B cell (primary cell): ENCODE measurements at places on chromosomes 6 and 20. TPM values are rescaled to one million over a fixed set of nuclear protein-coding genes. Genes with fewer than 3 reads are reported as not detected.

Gene PNPLA1
- total RNA-seq = 0.12 and 0.32 TPM in 2 replicates

Gene OPRM1
- total RNA-seq = not detected in 2 replicates

Gene ZNF334
- 0.07 and 0.22 TPM in 2 replicates for total RNA-seq

Gene EYS
- not detected in 2 replicates for total RNA-seq

Gene PTK6
- 0.75 and 0.86 TPM in 2 replicates for total RNA-seq

Gene FOXQ1
- not detected in 2 replicates for total RNA-seq

Gene HSPA12B
- not detected in 2 replicates for total RNA-seq

- no peaks in the 10 kb centered on the region for H3K36me3 ChIP-seq
- H3K4me1 ChIP-seq = no peaks in the 10 kb centered on the region
- no peaks in the 10 kb centered on the region for H3K27me3 ChIP-seq
- no peak overlapping the region for H3K4me3 ChIP-seq
Measured at GRCh38 chr6:49906526-49906925, 40.2 kb upstream of the CRISP1 start.

- peak overlapping the region; percentile 94 for H3K27ac ChIP-seq
- H3K27me3 ChIP-seq = no peaks in the 10 kb centered on the region
Measured at GRCh38 chr6:25961619-25962148, 918 bp upstream of the TRIM38 start.

GRCh38 chr6:34288581-34288980 lies 39.8 kb upstream of the SMIM29 start:
- no peak overlapping the region for H3K4me3 ChIP-seq
- DNase-seq = no peak
- H3K27ac ChIP-seq = no peak overlapping the region
- peaks cover 21% of the 10 kb centered on the region for H3K36me3 ChIP-seq
- no peaks in the 10 kb centered on the region for H3K27me3 ChIP-seq
- peaks cover 37% of the 10 kb centered on the region for H3K4me1 ChIP-seq

- no peak overlapping the region for H3K27ac ChIP-seq
- no peak for DNase-seq
- H3K36me3 ChIP-seq = no peaks in the 10 kb centered on the region
- H3K4me3 ChIP-seq = no peak overlapping the region
Measured at GRCh38 chr6:166192136-166192535, 24.5 kb upstream of the TBXT start.

GRCh38 chr6:144153260-144153659 lies 2.9 kb downstream of the STX11 start:
- H3K27ac ChIP-seq = no peak overlapping the region
- no peak for DNase-seq
- peaks cover 11% of the 10 kb centered on the region for H3K4me1 ChIP-seq

DNA sequence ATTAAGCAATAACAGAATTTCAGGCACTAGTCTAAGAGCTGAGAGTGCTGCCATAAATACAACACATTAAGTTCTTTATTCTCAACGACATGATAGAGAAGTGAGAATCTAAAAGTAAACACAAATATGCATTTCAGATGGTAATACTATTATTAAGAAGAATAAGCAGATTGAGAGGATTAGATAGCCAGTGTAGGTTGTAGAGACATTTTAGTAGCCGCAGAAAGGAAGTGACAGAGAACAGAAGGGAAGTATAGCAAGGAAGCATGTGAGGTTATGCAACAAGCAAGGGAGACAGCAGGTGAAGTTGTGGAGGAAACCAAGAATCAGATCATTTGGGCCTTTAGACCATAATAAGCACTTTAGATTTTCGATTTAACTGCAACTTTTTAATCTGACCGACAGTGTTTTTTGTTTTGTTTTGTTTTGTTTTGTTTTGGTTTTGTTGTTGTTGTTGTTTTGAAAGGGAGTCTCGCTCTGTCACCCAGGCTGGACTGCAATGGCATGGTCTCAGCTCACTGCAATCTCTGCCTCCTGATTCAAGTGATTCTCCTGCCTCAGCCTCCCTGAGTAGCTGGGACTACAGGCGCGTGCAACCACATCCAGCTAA lies 737.0 kb upstream of the ADGRB3 start:
- H3K4me3 ChIP-seq = no peak overlapping the region
- no peak for DNase-seq
- no peak overlapping the region for H3K27ac ChIP-seq

GRCh38 chr6:25175196-25175595 lies 104.0 kb upstream of the CARMIL1 start:
- H3K27ac ChIP-seq = no peak overlapping the region
- H3K27me3 ChIP-seq = no peaks in the 10 kb centered on the region
- DNase-seq = no peak

GRCh38 chr6:38572186-38572813 lies 67.4 kb downstream of the BTBD9 start:
- peaks cover 21% of the 10 kb centered on the region for H3K4me1 ChIP-seq
- peak; percentile 82 for DNase-seq
- H3K36me3 ChIP-seq = peaks cover 3% of the 10 kb centered on the region
- H3K27ac ChIP-seq = peak overlapping the region; percentile 93
- H3K4me3 ChIP-seq = no peak overlapping the region
- H3K27me3 ChIP-seq = no peaks in the 10 kb centered on the region

DNA sequence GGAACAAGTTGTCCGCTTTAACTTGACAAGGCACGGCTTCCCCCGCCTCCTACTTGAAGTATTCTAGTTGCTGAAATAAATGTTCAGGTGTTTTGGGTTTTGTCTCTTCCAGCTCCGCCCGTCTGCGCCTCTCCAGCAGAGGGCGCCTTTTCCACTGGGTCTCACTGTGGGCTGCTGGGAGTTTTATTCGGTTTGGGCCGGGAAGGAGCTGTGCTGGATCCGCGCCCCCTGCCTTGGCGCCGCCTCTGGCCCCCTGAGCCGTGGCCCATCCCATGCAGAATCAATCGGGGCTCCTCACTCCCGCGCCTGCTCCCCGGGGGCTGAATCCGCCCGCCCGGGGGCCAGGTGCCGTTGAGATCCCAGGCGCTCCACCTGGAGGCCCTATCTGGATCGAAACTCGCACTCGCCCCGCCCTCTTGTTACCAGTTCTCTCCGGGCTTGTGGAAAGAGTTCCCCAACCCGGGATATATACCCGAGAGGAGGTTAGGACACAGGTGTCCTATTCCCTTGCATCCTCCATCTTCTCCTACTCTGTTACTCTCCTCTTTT lies 51.0 kb upstream of the TCF21 start:
- no peak overlapping the region for H3K27ac ChIP-seq
- peak overlapping the region; percentile 23 for H3K4me3 ChIP-seq
- DNase-seq = peak; percentile 59
- H3K27me3 ChIP-seq = no peaks in the 10 kb centered on the region

GRCh38 chr20:25376236-25376635 lies 14.4 kb downstream of the ABHD12 start:
- no peak overlapping the region for H3K27ac ChIP-seq
- no peaks in the 10 kb centered on the region for H3K36me3 ChIP-seq
- no peaks in the 10 kb centered on the region for H3K27me3 ChIP-seq
- no peaks in the 10 kb centered on the region for H3K4me1 ChIP-seq
- no peak overlapping the region for H3K4me3 ChIP-seq
- no peak for DNase-seq

- H3K27ac ChIP-seq = no peak overlapping the region
- no peaks in the 10 kb centered on the region for H3K27me3 ChIP-seq
- DNase-seq = no peak
- H3K4me1 ChIP-seq = peaks cover 30% of the 10 kb centered on the region
- H3K4me3 ChIP-seq = no peak overlapping the region
- H3K36me3 ChIP-seq = no peaks in the 10 kb centered on the region
Measured at GRCh38 chr20:50043573-50044352, 61.0 kb downstream of the SNAI1 start.

DNA sequence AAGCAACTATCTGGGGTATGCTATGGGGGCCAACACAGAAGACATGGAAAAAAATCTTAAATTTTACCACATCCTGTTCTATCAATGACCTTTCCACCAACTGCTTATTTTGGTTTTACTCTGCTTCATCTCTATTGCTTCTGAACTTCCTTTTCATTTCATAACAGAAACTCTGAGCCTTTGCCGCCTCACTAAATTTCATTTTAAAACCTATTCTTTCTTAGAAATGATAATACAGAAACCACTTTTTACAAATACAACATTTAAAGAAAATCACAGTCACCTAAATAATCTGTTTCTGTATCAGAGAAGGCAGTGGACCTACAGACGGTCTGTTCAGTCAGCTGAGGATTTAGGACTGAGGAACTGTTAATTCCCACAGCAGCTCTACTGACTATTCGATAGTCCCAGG lies 117.5 kb downstream of the KCNQ5 start:
- H3K4me3 ChIP-seq = no peak overlapping the region
- no peaks in the 10 kb centered on the region for H3K27me3 ChIP-seq
- no peaks in the 10 kb centered on the region for H3K36me3 ChIP-seq
- DNase-seq = no peak

DNA sequence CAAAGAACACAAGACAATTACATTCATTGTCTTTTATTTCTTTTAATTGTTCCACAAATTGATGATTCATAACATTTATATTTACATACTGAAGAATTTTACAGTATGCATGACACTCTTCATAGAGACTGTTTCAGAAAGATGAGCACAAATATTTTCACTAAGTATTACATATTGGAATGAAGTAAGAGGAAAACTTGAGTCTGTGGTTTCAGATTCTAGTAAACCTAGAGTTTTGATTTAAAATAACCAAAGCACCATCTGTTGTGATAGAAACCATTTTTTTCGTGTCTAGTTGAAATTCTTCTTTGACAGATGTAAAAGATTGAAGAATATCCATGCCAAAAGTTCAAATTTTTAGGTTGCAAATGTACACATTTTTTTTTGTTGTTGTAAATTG lies 32.1 kb upstream of the OPN5 start:
- DNase-seq = no peak
- H3K4me1 ChIP-seq = no peaks in the 10 kb centered on the region
- H3K27ac ChIP-seq = no peak overlapping the region
- H3K4me3 ChIP-seq = no peak overlapping the region

GRCh38 chr20:53445321-53445731 lies 148.3 kb downstream of the ZNF217 start:
- H3K27ac ChIP-seq = no peak overlapping the region
- H3K4me3 ChIP-seq = no peak overlapping the region
- no peaks in the 10 kb centered on the region for H3K4me1 ChIP-seq
- DNase-seq = no peak

DNA sequence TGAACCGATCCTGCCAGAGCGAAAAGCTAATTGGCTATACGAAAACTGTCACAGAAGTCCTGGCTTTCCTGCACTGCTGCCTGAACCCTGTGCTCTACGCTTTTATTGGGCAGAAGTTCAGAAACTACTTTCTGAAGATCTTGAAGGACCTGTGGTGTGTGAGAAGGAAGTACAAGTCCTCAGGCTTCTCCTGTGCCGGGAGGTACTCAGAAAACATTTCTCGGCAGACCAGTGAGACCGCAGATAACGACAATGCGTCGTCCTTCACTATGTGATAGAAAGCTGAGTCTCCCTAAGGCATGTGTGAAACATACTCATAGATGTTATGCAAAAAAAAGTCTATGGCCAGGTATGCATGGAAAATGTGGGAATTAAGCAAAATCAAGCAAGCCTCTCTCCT lies 14.2 kb downstream of the CCR6 start:
- peak overlapping the region; percentile 68 for H3K27ac ChIP-seq
- no peak for DNase-seq
- peaks cover 64% of the 10 kb centered on the region for H3K36me3 ChIP-seq
- no peaks in the 10 kb centered on the region for H3K27me3 ChIP-seq
- H3K4me1 ChIP-seq = peaks cover 36% of the 10 kb centered on the region

- H3K27me3 ChIP-seq = no peaks in the 10 kb centered on the region
- H3K27ac ChIP-seq = no peak overlapping the region
- no peaks in the 10 kb centered on the region for H3K36me3 ChIP-seq
- no peak overlapping the region for H3K4me3 ChIP-seq
- DNase-seq = no peak
- H3K4me1 ChIP-seq = peaks cover 15% of the 10 kb centered on the region
Measured at GRCh38 chr6:116451916-116452315, 9.3 kb upstream of the CALHM6 start.

GRCh38 chr6:157861814-157862213 lies 38.8 kb downstream of the SNX9 start:
- peaks cover 6% of the 10 kb centered on the region for H3K4me1 ChIP-seq
- no peaks in the 10 kb centered on the region for H3K27me3 ChIP-seq
- no peak overlapping the region for H3K27ac ChIP-seq
- no peak for DNase-seq
- H3K36me3 ChIP-seq = no peaks in the 10 kb centered on the region
- H3K4me3 ChIP-seq = no peak overlapping the region

DNA sequence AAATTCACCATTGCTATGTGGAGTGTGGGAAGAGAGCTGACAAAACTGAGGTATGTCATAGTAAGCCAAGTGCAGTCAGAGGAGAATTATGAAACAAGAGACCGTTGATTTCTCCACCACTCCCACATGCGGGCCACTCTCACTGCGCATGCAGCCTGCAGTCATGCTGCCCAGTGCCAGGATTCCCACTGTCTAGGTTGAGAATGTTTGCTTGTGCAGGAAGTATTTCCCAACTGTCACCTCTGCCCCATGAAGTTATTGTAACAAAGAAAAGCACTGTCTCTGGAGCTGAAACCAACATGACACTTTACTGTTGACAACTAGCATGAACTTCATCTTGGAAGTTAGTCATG lies 18.7 kb upstream of the SFT2D1 start:
- DNase-seq = no peak
- H3K27ac ChIP-seq = no peak overlapping the region
- no peaks in the 10 kb centered on the region for H3K4me1 ChIP-seq

GRCh38 chr6:161436106-161436876 lies 162.4 kb upstream of the AGPAT4 start:
- H3K4me1 ChIP-seq = no peaks in the 10 kb centered on the region
- no peaks in the 10 kb centered on the region for H3K27me3 ChIP-seq
- H3K4me3 ChIP-seq = no peak overlapping the region
- DNase-seq = no peak
